Naive thymus-derived CD4-positive, alpha-beta T cell (primary cell): ENCODE measurements at places on chromosomes 4 and X. TPM values are rescaled to one million over a fixed set of nuclear protein-coding genes. Genes with fewer than 3 reads are reported as not detected.

Gene CDS1
- not detected in 2 replicates for total RNA-seq

GRCh38 chr4:129254126-129254525, 158.2 kb downstream of the C4orf33 start:
- no peak overlapping the region for H3K27ac ChIP-seq
- no peaks in the 10 kb centered on the region for H3K36me3 ChIP-seq
- no peaks in the 10 kb centered on the region for H3K4me1 ChIP-seq
- no peak overlapping the region for H3K4me3 ChIP-seq
- no peak for DNase-seq
- H3K27me3 ChIP-seq, result no peaks in the 10 kb centered on the region

- no peak overlapping the region for H3K27ac ChIP-seq
- peaks cover 3% of the 10 kb centered on the region for H3K36me3 ChIP-seq
- DNase-seq, result no peak
- no peak overlapping the region for H3K4me3 ChIP-seq
- no peaks in the 10 kb centered on the region for H3K4me1 ChIP-seq
- H3K27me3 ChIP-seq, result no peaks in the 10 kb centered on the region
These were observed 8.2 kb downstream of the ZCCHC4 start for GRCh38 chr4:25320773-25321172.

- H3K4me1 ChIP-seq, result no peaks in the 10 kb centered on the region
- DNase-seq, result no peak
- no peaks in the 10 kb centered on the region for H3K27me3 ChIP-seq
- no peak overlapping the region for H3K27ac ChIP-seq
- no peak overlapping the region for H3K4me3 ChIP-seq
These were observed 1222.0 kb upstream of the PRKX start for GRCh38 chrX:4935401-4935800.
